ENCODE measurements at places on chromosomes 6 and 20.
A peak's percentile ranks its signal among the peaks of the same experiment; 100 is the strongest.

GRCh38 chr20:39800111-39800510 is 838.0 kb downstream of the DHX35 start:
- no peak for DNase-seq

DNA sequence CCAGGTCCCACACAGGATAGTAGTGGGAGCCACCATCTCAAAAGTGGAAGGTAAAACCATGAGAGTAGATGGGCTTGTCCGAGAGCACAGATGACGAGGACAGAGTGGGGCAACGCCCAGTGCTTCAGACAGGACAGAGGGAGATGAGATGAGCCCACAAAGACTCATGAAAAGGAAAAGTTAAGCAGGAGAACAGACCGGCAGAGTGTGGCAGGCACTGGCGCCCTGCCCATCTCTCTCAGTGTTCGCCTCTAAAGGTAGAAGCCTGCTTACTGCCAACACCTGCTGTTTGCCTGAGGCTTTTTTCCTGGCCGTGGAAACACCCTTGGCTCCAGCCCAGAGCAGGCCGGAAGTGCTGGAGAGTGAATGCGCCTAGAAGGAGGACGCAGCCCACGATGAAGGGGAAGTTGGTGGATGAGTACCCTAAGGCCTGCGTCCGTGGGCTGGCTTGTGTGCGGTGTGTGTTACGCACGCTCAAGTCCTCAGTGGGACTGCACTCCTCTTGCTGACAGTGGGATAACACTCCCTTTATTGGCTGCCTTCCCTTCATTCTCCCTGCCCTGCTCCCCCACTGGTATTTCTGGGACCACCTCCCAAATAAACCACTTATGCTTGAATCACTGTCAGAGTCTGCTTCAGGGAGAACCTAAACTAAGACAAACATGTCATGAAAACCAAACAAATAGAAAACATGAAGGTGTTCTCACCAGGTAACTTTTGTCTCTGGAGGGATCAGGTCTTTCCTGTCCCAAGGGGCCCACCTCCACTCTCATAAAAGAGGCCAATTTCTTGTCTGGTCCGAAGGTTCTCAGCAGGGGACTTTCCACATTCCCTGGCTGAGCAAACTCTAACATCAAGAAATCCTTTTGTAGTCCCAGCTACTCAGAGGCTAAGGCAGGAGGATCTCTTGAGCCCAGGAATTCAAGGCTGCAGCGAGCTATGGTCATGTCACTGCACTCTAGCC is 9.1 kb upstream of the FOXP4 start:
- DNase-seq: peak; percentile 75

DNA sequence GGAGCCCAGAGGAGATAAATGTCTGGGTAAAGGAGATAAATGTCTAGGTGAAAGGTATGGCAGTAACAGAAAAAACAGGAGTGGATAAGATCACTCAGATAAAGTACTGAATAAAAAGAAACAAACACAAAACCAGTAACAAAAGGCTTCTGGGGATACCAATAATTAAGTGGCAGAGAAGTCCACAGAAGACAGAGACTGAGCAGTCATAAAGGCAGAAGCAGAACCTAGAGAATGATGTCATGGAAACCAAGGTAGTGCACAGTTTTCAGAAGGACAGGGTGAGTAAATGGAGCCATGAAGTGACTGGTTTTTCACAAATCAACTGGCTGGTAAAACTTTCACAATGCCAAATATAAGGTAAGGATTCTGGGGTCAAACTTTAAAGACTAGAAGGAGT is 80.9 kb upstream of the PLN start:
- DNase-seq: no peak

- DNase-seq: no peak
These were observed 312.0 kb downstream of the MMUT start for GRCh38 chr6:49151033-49151432.

- DNase-seq: peak; percentile 22
These were observed 2.4 kb downstream of the MARCKS start for GRCh38 chr6:113859349-113860180.

DNA sequence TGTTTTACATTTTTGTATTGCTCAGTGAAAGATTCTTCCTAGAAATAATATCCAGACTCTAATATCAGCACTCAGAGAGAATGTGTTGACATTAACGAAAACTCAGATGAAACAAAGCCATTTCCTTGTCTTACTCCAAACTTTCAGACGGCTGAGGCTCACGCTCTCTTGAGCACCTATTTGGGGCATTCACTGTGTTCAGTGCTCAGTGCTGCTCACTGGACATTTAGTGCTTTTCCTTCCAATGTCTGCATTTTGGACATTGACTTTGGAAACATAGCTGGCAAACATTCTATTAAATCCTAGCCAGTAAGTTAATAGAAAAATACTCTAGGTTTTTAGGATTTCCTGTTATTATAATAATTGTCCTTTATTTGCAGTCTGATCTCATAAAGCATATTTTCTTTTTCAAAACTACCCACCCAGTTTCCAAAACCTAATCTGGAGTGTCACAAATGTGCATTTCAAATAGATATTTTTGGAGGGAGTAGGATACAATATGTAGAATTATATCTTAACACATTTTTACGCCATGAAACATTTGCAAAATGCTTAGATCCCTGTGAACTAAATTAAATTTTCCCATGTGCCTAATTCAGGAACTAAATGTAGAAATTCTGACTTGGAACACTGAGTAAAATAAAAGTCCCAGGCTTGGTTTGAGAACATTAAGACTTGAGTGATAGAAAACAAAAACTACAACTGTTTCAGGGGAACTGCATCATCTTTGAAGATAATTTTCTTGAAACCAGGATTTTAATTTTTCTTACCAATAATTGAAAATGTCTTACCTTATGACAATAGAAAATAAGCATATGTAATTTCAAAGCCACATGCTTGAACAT is 91.7 kb upstream of the B3GAT2 start:
- DNase-seq: no peak

DNA sequence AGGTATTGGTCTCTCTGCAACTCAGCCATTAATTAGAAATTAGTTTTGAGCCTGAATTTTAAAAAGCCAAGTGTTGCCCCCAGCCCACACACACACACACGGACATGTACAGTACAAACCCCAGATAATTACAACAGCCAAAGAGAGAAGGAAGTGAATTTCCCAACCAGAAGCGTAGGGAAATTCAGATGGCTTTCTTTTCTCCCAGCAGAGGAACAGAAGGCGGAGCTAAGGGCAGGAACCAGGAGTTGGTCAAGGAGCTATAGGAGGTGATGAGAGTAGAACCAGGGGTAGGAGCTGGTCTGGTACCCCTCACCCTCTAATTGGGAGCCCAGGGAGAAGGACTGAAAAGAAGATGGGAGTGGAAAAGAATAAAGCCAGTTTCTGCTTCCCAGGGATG is 3.9 kb upstream of the ZBTB9 start:
- no peak for DNase-seq

- no peak for DNase-seq
These were observed 3.4 kb downstream of the NAPB start for GRCh38 chr20:23417861-23418260.

GRCh38 chr6:156977527-156978291 is 200.5 kb downstream of the ARID1B start:
- DNase-seq: no peak

GRCh38 chr6:10598084-10598960 is 77.2 kb downstream of the GCNT2 start:
- DNase-seq: no peak

DNA sequence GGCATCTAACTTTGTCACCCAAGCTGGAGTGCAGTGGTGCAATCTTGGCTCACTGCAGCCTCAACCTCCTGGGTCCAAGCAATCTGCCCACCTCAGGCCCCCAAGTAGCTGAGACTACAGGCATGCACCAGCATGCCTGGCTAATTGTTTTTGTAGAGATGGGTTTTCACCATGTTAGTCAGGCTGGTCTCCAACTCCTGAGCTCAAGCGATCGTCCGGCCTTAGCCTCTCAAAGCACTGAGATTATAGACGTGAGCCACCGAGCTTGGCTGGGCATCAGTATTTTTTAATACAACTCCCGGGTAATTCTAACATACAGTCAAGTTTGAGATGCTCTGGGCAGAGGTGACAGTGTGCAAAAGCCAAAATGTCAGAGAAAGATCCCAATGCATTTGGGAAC is 73.5 kb downstream of the NFATC2 start:
- DNase-seq: no peak

DNA sequence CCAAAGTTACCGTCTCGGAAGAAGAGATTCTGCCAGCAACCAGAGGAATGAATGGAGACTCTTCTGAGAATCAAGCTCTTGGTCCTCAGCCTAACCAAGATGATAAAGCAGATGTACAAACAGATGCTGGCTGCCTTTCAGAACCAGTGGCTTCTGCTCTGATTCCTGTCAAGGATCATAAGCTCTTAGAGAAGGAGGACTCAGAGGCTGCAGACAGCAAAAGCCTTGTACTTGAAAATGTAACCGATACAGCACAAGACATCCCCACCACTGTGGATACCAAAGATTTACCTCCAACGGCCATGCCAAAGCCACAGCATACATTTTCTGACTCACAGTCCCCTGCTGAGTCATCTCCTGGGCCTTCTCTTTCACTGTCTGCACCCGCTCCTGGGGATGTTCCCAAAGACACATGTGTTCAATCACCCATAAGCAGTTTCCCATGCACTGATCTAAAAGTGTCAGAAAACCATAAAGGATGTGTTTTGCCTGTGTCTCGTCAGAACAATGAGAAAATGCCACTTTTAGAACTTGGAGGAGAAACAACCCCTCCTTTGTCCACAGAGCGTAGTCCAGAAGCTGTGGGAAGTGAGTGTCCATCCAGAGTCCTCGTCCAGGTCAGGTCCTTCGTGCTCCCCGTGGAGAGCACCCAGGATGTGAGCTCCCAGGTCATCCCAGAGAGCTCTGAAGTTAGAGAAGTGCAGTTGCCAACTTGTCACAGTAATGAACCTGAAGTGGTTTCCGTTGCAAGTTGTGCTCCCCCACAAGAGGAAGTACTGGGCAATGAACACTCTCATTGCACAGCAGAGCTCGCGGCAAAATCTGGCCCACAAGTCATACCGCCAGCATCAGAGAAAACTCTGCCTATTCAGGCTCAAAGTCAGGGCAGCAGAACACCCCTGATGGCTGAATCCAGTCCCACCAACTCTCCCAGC is 109.6 kb downstream of the RTN4IP1 start:
- peak; percentile 82 for DNase-seq

- DNase-seq: peak; percentile 89
These were observed 193.0 kb downstream of the GJA10 start for GRCh38 chr6:90087106-90087833.

GRCh38 chr20:35048739-35049138 is 43.9 kb downstream of the TRPC4AP start:
- DNase-seq: no peak

DNA sequence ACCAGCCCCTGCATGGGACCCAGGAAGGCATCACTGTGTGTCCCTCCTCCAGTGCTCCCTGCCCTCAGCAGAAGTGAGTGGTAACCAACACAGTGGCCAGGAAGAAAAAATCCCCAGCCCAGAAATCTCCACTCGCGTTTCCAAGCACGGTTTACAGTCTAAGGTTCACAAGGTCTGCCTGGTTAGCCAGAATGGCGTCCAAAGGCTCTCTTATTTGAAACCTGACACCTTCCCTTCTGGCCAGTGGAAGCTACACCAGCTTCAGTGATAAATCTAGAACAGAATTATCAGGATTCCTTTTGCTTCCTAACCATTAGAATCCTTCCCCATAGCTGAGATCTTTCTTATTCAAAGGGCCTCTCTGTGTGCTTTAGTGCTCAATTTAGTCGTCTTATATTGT is 9.2 kb downstream of the LY86 start:
- no peak for DNase-seq

- DNase-seq: no peak
These were observed 93.7 kb downstream of the ASXL1 start for GRCh38 chr20:32451682-32452461.

DNA sequence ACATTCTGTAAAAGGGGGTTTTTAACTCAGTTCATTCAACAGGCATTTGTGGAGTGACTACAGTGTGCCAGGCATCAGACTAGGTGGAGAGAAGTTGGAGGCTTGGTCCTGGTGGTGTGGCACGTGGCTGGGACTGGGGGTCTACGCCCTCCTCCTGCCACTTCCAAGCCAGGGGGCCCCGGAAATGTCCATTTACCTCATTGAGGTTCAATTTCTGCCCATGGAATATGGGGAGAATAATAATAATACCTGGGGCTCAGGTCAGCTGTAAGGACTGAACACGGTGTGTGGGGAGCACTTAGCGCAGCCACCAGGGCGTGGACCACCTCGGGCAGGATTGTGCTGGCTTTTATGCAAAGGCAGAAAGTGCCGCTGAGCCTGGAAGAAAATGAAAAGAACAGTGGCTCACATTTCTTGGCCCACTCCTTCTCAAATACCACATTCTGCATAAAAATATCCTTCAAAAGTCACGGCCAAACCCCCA is 229.4 kb downstream of the ANKRD60 start:
- no peak for DNase-seq

GRCh38 chr6:116925088-116925794 is 48.2 kb downstream of the RFX6 start:
- no peak for DNase-seq

DNA sequence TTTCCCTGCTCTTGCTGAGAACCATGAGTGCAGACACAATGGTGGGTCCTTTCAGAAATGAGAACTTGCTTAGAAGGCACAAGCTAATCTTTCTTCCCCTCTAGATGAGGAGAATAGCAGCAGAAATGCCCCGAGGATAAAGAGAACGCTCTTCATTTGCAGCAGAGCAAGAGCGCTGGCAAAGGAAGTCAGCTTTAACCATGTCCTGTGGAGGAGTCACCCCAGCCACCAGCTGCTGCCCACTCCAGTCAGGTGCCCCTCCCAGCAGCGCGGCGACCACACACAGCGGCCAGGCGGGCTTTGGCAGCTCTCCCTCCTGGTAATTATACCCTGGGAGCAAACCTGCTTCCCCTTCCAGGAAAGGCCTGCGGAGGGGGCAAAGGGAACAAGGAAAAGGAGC is 42.4 kb upstream of the EMILIN3 start:
- no peak for DNase-seq

GRCh38 chr6:33702345-33702977 is 9.0 kb downstream of the UQCC2 start:
- no peak for DNase-seq

DNA sequence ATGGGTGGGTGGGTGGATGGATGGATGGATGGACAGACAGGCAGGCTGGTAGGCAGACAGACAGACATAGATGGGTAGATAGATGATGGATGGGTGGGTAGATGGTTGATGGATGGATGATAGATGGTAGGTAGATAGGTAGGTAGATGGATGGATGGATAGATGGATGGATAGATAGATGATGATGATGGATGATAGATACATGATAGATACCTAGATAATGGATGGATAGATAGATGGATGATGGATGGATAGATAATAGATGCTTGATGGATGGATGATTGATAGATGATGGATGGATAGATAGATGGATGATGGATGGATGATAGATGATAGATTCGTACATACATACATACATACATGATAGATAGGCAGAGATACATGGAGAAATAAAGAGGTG is 368.1 kb downstream of the CDH4 start:
- no peak for DNase-seq

DNA sequence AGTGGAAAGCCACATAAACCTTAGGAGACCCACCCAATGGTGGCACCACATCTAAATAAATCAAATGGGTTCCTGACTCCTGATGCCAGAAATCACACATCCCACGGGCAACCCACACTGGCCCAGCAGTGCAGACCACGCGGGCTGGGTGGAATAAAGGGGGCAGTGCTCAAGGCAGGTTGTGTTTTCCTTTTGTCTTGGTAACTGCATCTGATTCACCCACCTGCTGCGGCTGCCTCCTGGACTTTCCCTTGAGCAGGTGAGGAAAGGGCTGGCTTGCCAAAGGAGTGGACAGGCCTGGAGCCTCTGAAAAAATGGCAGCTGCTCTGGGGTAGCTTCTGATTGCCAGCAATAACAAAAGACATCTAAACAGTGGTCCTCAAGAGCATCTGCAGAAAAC is 119.5 kb upstream of the KCNK16 start:
- no peak for DNase-seq

- DNase-seq: no peak
These were observed 59.7 kb downstream of the TMEM200A start for GRCh38 chr6:130425537-130425936.

Data from foreskin keratinocyte (primary cell).